ENCODE measurements at places on chromosomes 5 and 9. TPM values are rescaled to one million over a fixed set of nuclear protein-coding genes. Genes with fewer than 3 reads are reported as not detected.

FNIP1 gene
- polyA plus RNA-seq = 27.8 TPM

SPEF2 gene
- not detected for polyA plus RNA-seq

ITGA2 gene
- 0.10 TPM for polyA plus RNA-seq

SV2C gene
- not detected for polyA plus RNA-seq

NRARP gene
- polyA plus RNA-seq = 0.37 TPM

MYORG gene
- 0.25 TPM for polyA plus RNA-seq

PPP1R26 gene
- 0.27 TPM for polyA plus RNA-seq

CCNO gene
- not detected for polyA plus RNA-seq

SHISAL2B gene
- polyA plus RNA-seq = not detected

- H3K4me3 ChIP-seq = peak overlapping the region; percentile 59
- H3K27ac ChIP-seq = no peak overlapping the region
- no peak for DNase-seq
- H3K4me1 ChIP-seq = peaks cover 2% of the 10 kb centered on the region
Observed at GRCh38 chr5:93601071-93601801, 18.2 kb downstream of the NR2F1 start.

- H3K27ac ChIP-seq = no peak overlapping the region
- H3K4me3 ChIP-seq = no peak overlapping the region
- no peak for DNase-seq
- no peaks in the 10 kb centered on the region for H3K36me3 ChIP-seq
- peaks cover 11% of the 10 kb centered on the region for H3K27me3 ChIP-seq
Observed at GRCh38 chr5:175211956-175212756, 231.8 kb downstream of the DRD1 start.

GRCh38 chr9:100108559-100108958 is 9.5 kb downstream of the INVS start:
- no peak overlapping the region for H3K27ac ChIP-seq
- no peaks in the 10 kb centered on the region for H3K36me3 ChIP-seq
- H3K4me1 ChIP-seq = peaks cover 4% of the 10 kb centered on the region
- H3K4me3 ChIP-seq = no peak overlapping the region
- no peak for DNase-seq

GRCh38 chr9:83006378-83006777 is 56.6 kb downstream of the RASEF start:
- H3K4me3 ChIP-seq = no peak overlapping the region
- H3K36me3 ChIP-seq = no peaks in the 10 kb centered on the region
- peak; percentile 36 for DNase-seq
- peaks cover 15% of the 10 kb centered on the region for H3K27me3 ChIP-seq

GRCh38 chr9:87973730-87974292 is 522 bp downstream of the CDK20 start:
- DNase-seq = no peak
- peak overlapping the region; percentile 85 for H3K4me3 ChIP-seq

- no peak overlapping the region for H3K27ac ChIP-seq
- no peak for DNase-seq
- no peaks in the 10 kb centered on the region for H3K36me3 ChIP-seq
- no peaks in the 10 kb centered on the region for H3K4me1 ChIP-seq
Observed at GRCh38 chr5:95403996-95404395, 12.8 kb downstream of the FAM81B start.

- peaks cover 24% of the 10 kb centered on the region for H3K36me3 ChIP-seq
- DNase-seq = no peak
- H3K27ac ChIP-seq = peak overlapping the region; percentile 14
- peak overlapping the region; percentile 66 for H3K4me3 ChIP-seq
- H3K4me1 ChIP-seq = peaks cover 47% of the 10 kb centered on the region
Observed at GRCh38 chr9:93950619-93951601, 4.2 kb downstream of the BARX1 start.

DNA sequence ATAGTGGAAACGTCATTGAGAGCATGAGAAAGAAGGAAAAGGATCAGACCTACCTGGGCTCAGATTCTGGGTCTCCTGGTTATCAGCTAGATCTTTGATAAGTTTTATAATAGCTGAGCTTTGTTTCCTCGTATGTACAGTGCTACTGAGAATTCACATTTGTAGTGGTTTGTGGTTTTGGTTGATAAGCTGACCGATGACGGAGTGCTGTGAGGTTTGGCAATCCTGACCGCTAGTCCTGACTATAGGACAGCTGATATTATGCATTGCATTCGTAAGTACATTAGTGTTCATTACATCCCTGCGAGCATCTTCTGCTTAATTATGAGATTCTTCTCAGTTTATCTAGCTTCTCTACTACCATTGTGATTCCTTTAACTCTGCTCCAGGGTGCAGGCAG is 190.7 kb upstream of the SLC27A6 start:
- H3K4me3 ChIP-seq = no peak overlapping the region
- no peaks in the 10 kb centered on the region for H3K36me3 ChIP-seq
- DNase-seq = no peak
- H3K4me1 ChIP-seq = no peaks in the 10 kb centered on the region

GRCh38 chr9:10032166-10032565 is 580.6 kb downstream of the PTPRD start:
- no peak for DNase-seq
- H3K27ac ChIP-seq = no peak overlapping the region
- H3K4me3 ChIP-seq = no peak overlapping the region
- no peaks in the 10 kb centered on the region for H3K4me1 ChIP-seq
- no peaks in the 10 kb centered on the region for H3K36me3 ChIP-seq

DNA sequence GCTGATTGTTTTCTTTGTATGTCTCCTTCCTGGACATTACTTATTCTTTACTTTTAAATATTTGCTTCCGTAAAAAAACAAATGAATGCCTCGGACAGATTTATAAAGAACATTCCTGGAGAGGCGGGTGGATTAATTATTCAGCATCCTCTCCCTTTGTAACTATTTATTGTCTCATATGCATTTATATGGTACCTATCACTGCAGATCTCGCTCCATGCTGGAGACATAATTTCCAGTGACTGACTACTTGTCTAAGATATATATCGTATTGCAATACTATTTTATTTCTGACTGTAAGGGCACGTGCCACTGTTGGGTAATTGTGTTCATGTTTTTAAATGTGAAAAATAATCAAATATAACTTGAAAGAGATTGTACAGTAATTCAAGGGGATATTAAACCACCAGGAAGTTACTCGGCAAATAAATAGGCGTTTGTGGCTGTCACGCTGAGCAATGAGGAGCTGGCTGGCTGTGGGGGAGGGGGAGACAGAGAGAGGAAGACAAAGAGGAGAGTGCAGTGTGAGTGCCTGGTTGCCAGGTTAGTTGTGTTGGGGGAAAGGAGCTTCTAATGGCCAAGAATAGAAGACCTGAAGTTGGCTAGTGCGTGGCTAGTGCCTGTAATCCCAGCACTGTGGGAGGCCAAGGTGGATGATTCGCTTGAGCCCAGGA is 131.8 kb upstream of the GABRP start:
- no peaks in the 10 kb centered on the region for H3K4me1 ChIP-seq
- no peaks in the 10 kb centered on the region for H3K36me3 ChIP-seq
- no peak for DNase-seq
- H3K27ac ChIP-seq = no peak overlapping the region
- H3K27me3 ChIP-seq = peaks cover 24% of the 10 kb centered on the region
- H3K4me3 ChIP-seq = no peak overlapping the region

DNA sequence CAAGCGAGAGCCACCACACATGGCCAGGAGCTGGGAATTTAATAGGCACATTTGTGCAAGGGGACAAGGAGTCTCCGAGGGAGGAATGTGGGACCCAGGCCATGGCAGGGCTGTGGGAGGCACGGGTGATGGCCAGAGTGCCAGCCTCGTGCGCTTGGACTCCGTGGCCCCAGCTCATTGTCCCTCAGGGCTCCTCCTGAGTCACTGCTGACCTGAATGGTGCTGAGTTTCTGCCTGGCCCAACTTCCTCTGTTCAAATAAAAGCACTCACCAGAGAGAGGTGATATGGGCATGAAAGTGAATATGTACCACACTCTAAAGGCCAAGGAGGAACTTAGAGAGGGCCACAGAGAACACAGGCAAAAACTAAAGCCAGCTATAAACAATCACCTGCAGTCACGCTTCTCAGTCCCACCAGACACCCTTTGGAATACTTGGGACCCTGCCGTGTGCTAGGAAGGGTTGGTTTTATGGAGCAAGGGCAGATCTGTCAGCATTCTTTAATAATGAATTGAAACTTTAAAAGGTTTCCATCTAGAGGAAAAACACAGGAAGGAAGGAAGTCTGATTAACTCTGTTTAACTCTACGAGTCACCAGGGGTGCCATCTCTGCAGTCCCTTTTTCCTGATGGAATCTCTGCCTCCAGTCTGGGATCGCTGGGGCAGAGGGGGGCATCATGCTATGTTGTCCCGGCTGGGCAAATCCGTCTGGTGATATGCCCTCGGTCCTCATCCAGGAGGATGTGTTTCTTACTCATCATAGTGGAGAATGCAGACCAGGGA is 25.1 kb upstream of the UBE2QL1 start:
- no peak for DNase-seq
- no peaks in the 10 kb centered on the region for H3K36me3 ChIP-seq
- no peak overlapping the region for H3K4me3 ChIP-seq
- H3K27ac ChIP-seq = no peak overlapping the region
- H3K27me3 ChIP-seq = peaks cover 42% of the 10 kb centered on the region

DNA sequence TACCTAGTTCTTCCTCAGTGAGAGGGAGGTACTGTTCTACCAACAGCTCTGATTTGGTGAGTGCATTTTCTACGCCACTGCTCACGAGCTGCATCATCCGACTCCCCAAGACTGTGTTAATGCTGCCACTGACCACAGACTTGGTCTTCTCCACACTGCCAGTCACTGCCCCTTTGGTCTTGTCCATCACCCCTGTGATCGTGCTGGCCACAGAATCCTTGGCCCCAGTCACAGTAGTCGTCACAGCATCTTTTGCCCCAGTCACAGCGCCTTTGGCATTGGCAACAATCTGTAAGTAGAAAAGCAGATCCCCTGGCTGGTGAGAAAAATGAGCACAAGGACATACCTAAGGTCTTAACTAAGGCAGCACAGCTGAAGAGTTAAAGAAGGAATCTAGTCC is 6.4 kb downstream of the PLIN2 start:
- H3K27ac ChIP-seq = no peak overlapping the region
- no peaks in the 10 kb centered on the region for H3K4me1 ChIP-seq
- H3K36me3 ChIP-seq = peaks cover 13% of the 10 kb centered on the region
- DNase-seq = no peak
- H3K4me3 ChIP-seq = no peak overlapping the region

DNA sequence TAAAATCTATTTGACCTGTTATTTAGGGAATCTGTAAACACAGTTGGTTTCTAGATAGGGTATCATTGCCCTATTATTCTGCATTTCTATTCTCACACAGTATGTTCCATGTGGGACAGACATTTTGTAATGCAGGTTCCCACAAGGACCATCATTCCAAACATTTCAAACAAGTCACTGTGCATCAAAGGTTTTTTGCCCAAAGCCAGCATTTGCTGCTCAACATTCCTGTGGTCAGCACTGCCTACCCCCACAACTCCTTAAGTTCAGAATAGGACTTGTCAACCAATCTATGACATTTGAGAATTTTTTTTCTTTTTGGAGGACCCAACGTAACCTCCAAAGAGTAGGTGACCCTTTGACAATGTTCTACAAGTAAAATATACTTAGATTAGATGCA is 95.7 kb downstream of the LPAR1 start:
- peaks cover 6% of the 10 kb centered on the region for H3K4me1 ChIP-seq

DNA sequence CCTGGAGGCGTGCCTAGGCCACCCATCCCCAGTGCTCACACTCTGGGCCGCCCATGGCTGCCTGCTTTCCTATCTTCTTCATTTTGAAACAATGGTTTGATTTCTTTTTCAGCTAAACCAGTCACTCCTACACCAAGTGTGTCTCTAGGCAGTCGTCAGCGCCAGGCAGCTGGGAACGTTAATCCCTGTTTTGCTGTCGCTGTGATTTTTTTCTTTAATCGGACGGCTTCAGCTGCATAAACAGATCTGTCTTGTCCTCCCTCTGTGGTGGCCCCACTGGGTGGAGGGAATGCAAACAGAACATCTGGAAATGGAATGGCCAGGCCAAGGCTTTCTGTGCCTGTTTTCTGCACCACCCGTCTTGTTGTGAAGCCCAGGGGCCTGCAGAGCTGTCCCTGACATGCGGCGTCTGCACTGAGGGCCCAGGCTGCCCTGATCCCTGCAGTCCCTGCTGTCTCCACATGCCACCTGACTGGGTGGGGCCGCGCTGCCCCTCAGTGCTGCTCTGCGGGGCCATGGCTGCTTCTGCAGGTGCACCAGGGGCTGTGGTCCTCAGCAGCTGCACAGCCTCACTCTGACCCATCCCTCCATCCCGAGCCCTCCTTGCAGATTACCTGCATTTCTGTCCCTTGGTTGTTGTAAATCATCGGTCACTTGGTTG is 51.5 kb downstream of the WNK2 start:
- H3K4me1 ChIP-seq = no peaks in the 10 kb centered on the region
- H3K4me3 ChIP-seq = no peak overlapping the region
- DNase-seq = no peak

DNA sequence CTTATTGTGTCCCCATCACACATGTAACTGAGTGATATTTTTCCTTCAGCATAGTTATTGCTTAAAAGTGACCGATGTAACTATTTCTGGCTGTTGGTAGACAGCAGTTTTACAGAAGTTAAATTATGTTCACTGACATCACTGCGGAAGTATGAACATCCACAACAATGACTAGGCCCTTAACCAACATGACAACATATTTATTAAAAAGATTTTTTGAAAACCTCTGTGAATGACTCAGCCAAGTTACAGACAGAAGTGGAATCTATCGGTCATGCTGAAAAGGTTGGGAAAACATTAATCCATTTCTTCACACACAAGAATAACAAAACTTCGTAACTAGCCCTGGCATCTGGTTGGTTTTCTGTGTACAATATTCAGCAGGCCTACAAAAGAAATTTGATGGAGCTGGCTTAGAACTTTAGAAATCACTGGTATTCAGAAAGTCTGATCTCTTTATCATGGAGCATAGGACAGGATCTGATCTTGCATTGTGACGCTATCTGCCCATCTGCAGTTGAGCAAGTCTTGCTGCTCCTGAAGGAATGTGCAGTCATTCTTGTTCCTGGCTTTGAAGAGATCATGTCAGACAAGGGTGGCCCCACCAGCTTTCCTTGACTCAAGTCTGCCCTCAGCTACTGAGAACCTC is 6.5 kb downstream of the GLIS3 start:
- no peak overlapping the region for H3K27ac ChIP-seq
- peaks cover 57% of the 10 kb centered on the region for H3K27me3 ChIP-seq
- H3K4me3 ChIP-seq = no peak overlapping the region
- H3K36me3 ChIP-seq = no peaks in the 10 kb centered on the region
- no peak for DNase-seq

DNA sequence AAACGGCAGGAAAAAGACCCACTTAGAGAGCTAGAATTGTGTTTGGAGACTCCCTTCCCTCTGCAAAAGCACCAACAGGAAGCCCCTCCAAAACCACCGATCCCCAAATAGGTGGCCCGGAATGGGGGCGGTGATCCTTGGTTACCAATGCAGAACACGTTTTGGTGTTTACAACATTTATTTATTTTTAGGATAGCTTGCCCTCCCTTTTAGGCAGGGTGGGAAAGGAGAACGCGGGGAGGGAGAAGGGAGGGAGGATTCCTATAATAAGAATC is 579 bp upstream of the NTRK2 start:
- H3K36me3 ChIP-seq = no peaks in the 10 kb centered on the region
- peaks cover 19% of the 10 kb centered on the region for H3K4me1 ChIP-seq
- DNase-seq = no peak
- H3K27ac ChIP-seq = no peak overlapping the region

GRCh38 chr5:26239588-26239987 is 798.8 kb downstream of the CDH9 start:
- no peaks in the 10 kb centered on the region for H3K4me1 ChIP-seq
- no peak overlapping the region for H3K4me3 ChIP-seq
- H3K27ac ChIP-seq = no peak overlapping the region
- no peak for DNase-seq

GRCh38 chr5:119750887-119751733 is 121.8 kb downstream of the FAM170A start:
- H3K36me3 ChIP-seq = no peaks in the 10 kb centered on the region
- H3K27me3 ChIP-seq = peaks cover 10% of the 10 kb centered on the region
- no peak overlapping the region for H3K4me3 ChIP-seq
- no peaks in the 10 kb centered on the region for H3K4me1 ChIP-seq
- DNase-seq = no peak

Data from naive B cell (primary cell).